ENCODE measurements at places on chromosomes 12 and 14.

GRCh38 chr14:105287249-105288102 lies 13.3 kb downstream of the BRF1 start:
- no peak overlapping the region for H3K27ac ChIP-seq
- peaks cover 51% of the 10 kb centered on the region for H3K4me1 ChIP-seq
- H3K4me3 ChIP-seq: no peak overlapping the region
- no peak for DNase-seq

- DNase-seq: no peak
- no peak overlapping the region for H3K27ac ChIP-seq
- no peaks in the 10 kb centered on the region for H3K4me1 ChIP-seq
These were observed 385.2 kb downstream of the ATP23 start for GRCh38 chr12:58326534-58326933.

DNA sequence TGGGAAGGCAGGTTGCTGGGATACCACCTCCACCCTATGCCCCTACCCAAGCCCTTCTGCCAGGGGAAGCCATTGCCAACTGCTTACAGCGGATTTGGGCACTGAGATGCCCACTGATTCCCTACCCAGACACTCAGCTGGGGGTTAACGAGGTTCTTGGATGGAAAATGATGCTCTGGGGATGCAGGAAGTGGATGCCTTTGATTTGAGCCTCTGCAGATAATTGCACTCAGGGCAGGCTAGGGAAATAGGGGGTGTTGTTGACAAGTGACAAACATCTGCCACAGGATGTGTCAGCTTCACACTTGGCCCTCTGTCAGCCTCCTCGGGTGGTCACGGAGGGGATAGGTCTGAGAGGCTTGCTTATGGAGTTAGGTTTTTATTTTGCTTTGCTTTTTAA lies 57.4 kb downstream of the RPH3A start:
- peak overlapping the region; percentile 58 for H3K27ac ChIP-seq
- no peaks in the 10 kb centered on the region for H3K36me3 ChIP-seq
- no peak overlapping the region for H3K4me3 ChIP-seq
- peaks cover 27% of the 10 kb centered on the region for H3K27me3 ChIP-seq
- no peak for DNase-seq
- H3K4me1 ChIP-seq: peaks cover 22% of the 10 kb centered on the region

DNA sequence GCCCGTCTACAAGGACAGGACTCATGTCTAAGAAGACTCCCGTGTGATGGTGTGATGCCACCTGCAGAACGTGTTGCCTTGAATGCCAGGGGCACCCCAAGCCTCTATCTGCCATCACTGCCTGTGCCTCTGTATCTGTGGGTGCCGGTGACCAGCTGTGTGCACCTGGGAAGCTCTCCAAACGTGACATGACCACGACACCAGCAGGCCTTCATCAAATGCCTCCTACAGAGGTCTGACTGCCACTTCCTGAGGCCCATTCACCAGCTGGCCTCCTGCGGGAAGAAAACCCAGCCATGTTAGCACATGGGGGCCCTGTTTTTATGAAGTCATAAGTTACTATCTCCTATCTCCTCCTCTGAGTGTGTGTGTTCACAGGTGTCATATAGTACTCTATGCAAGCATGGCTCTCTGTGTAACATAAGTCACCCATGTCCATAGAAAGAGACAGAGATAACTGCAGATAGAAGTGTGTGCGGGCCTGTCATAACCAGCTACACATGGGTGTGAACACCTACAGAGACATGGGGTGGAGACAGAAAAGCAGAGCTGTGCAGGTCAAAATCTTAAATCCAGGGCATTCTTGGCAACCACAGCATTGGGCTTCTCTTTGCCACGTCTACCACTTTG lies 18.3 kb upstream of the SERPINA4 start:
- H3K27ac ChIP-seq: no peak overlapping the region
- no peak for DNase-seq
- peaks cover under 1% of the 10 kb centered on the region for H3K36me3 ChIP-seq
- no peak overlapping the region for H3K4me3 ChIP-seq
- H3K4me1 ChIP-seq: no peaks in the 10 kb centered on the region
- H3K27me3 ChIP-seq: peaks cover 62% of the 10 kb centered on the region

DNA sequence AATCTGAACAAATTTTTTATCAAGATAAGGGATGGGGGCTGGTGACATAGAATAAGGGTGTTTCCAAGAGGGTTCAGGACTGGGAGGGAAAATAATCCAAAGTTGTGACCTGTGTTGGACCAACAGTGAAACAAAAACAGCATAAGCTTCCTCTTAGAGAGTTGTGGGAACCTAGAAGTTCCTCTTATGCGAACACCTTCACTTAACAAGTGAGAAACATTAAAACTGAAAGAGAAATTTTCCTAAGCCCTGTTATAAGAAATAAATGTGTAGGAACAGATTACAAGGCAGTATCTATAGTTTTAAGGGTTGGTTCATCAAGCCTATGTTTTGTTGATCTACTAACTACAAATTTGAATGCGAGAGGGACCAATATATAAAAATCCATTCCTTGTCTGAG lies 58.4 kb downstream of the LLPH start:
- H3K27ac ChIP-seq: no peak overlapping the region
- no peak for DNase-seq
- peaks cover 40% of the 10 kb centered on the region for H3K27me3 ChIP-seq
- peaks cover 6% of the 10 kb centered on the region for H3K4me1 ChIP-seq

GRCh38 chr14:80636071-80636470 lies 305.5 kb downstream of the CEP128 start:
- H3K4me1 ChIP-seq: no peaks in the 10 kb centered on the region
- H3K27ac ChIP-seq: no peak overlapping the region
- no peak overlapping the region for H3K4me3 ChIP-seq
- H3K27me3 ChIP-seq: no peaks in the 10 kb centered on the region
- DNase-seq: no peak

- peaks cover 21% of the 10 kb centered on the region for H3K27me3 ChIP-seq
- H3K27ac ChIP-seq: no peak overlapping the region
- no peak overlapping the region for H3K4me3 ChIP-seq
- H3K4me1 ChIP-seq: no peaks in the 10 kb centered on the region
- DNase-seq: no peak
These were observed 122.6 kb upstream of the SLC35F4 start for GRCh38 chr14:57988445-57988844.
